Activated CD8-positive, alpha-beta memory T cell treated with anti-CD3 and anti-CD28 coated beads for 4 hours (primary cell): ENCODE measurements at places on chromosomes 5 and 9.

- DNase-seq, result no peak
Observed at GRCh38 chr9:85428230-85428629, 313.5 kb downstream of the AGTPBP1 start.

DNA sequence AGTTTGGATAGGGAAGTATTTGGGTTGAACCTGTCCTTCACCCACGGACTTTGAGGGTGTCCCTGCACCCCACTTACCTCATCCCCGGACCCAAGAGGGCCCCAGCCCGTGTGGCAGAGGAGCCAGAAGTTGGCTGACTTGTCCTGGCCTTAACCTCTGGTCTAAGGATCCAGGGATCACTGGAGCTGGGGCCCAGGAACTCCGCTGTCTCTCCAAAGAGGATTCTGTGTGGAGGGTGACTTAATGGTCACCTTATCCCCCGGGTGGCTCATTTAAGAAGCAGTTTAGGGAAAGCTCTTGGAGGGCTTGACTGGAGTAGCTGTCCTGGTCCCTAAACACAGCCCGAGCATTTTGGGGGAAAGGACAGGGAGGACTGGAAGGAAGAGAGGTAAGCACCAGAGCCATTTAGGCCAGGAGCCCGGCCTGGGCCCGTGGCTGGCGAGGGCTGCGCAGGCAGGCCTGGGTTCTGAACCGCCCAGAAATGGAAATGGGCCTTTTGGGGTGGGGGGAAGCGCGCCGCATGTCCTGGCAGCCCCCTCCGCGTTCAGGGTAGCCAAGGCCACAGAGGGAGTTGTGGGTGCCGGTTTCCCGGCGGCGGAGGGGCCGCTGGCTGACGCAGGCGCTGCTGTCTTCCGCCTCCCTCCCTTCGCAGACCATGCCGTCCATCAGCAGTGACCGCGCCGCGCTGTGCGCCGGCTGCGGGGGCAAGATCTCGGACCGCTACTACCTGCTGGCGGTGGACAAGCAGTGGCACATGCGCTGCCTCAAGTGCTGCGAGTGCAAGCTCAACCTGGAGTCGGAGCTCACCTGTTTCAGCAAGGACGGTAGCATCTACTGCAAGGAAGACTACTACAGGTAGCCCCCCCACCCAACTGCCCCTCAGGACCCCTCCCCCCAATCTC, 2.0 kb downstream of the LHX2 start:
- DNase-seq, result no peak

DNA sequence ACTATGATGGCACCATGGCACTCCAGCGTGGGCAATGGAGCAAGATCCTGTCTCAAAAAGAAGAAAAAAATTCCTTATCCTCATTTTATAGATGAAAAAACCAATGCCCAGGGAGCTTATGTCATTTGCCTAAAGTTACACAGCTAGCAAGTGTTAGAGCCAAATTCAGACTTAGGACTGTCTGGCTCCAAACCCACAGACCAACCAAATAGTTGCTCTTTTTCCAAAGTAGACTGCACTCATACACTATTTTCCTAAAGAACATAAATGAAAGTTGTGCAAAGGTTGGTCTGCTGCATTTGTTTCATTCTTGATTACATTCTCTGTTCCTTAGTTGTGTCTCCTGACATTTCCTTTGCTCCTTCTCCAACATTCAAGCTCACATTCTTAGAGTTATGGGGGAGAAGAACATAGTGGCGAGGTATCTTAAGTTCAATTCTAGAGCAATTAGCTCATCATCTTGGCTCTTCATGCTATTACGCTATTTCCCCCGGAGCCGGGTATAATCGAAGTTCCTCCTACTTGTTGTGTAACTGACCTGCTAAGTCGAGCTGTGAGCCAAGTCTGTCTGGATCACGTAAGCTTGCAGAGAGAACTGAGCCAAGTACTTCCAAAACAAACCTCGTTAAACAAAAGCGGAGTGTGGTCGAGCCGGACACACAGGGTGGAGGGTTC, 138.3 kb downstream of the RFK start:
- DNase-seq, result no peak

DNA sequence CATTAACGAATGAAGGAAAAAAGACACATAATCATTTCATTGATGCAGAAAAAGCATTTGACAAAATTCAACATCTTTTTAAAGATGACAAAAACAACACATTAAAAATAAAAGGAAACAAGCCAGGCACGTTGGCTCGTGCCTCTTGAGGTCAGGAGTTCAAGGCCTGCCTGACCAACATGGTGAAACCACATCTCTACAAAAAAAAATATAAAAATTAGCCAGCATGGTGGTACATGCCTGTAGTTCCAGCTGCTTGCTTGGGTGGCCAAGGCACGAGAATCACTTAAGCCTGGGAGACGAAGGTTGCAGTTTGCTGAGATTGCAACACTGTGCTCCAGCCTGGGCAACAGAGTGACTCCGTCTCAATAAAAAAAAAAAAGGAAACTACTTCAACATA, 77.0 kb downstream of the ERCC6L2 start:
- DNase-seq, result no peak

GRCh38 chr5:104016646-104017045, 454.1 kb upstream of the NUDT12 start:
- no peak for DNase-seq

DNA sequence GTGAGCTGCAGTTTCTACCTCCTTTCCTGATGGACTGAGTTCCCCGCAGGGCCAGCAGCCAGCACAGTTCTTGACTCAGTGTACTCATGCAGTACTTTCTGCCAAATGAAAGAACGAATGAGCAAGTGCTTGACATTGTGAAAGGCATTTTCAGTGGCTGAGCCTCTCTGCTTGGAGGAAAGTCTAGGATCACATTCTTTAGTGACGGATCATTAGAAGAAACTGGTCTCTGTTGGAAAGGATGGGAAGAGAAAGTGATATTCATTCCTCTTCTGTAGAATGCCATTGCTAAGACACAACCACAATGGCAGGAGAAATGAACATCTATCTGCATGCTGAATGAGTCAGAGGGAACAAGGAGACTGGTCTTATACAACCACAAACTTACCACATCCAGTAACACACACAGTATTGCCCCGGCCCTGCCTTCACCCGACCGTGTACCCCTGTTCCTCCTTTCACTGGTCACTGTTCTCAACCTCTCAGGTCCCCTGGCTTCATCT, 206.9 kb downstream of the CRB2 start:
- no peak for DNase-seq

- no peak for DNase-seq
Observed at GRCh38 chr9:87063871-87064270, 116.6 kb upstream of the GAS1 start.

GRCh38 chr9:97659771-97660170, 26.1 kb downstream of the NCBP1 start:
- no peak for DNase-seq

- DNase-seq, result no peak
Observed at GRCh38 chr9:114250235-114250568, 72.7 kb upstream of the ORM1 start.

DNA sequence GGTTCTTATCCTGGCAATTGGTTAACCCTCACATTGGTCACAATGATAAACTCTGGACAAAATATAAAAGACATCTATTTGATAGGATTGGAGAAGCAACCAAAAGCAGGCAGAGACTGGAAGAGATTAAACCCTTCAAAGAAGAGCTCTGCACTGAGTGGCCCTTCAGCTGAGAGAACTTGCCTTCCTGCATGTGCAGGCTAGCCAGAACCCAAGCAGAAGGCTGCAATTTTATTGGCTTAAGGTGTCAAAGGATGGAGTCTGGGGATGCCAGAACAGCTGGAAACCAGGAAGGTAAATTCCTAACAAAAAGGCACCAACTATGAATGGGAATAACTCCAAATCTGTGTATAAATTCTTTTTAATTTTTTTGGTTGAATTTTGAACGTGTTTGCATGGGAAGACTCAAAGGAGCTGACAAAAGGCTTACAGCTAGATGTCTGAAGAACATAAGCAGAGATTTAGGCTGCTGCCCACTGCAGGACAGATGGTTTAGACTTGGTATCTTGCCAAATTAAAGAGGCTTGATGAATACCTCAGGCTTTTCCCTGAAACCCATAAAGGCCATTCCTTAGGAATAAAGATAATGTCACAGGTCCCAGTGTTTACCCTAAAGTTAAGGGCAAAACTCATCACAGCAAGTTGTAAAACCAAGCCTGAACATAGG, 66.3 kb downstream of the NR2F1 start:
- no peak for DNase-seq

- no peak for DNase-seq
Observed at GRCh38 chr5:176740702-176741496, 69.5 kb upstream of the UNC5A start.

DNA sequence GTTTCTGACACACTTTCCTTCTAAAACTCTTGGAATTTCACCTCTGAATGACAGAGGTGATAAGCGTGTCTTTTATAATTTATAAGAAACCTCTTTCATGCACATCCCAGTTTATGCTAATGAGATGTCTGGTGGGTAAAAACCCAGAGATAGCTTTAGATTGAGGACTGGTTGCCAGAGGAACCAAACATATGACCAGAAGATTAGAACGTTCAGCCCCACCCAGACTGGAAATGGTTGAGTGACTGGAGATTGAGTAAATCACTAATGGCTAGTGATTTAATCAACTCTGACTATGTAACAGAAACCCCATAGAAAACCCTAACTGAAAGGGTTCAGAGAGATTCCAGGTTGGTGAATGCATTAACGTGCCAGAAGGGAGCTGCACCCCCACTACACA, 69.2 kb downstream of the CDH18 start:
- DNase-seq, result no peak

GRCh38 chr9:120859361-120859760, 16.6 kb upstream of the PSMD5 start:
- DNase-seq, result no peak

- no peak for DNase-seq
Observed at GRCh38 chr5:113663879-113664541, 150.5 kb downstream of the YTHDC2 start.

DNA sequence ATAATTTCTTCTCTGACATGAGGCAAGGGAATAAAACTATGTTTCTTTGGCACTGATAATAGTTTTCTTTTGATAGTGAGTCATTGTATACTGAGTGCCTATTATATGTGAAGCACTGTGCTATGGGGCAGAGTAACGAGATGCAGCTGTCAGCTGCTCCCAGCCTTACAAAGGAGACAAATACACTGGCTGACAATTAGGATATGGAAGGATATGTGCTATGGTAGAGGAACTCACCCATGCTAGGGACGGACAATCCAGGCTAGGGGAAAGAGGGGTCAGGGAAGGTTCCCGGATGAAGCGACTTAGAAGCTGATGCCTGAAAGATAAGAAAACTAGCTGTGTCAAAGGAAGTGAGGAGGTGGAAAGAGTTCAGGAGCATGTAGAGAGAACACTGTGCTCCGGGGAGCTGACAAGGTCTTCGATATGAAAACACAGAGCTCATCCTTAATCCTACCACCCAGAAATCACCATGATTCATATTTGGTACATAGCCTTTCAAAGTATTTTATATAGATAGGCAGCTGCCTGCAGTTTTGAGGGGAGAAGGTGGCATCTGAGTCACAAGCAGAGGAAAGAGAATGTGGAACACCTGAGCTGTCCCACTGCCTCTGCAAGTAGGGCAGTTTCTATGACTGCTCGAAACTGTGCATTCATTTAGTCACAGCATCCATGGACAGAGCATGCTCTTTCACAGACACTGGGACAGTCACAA, 12.1 kb downstream of the BSPRY start:
- no peak for DNase-seq

DNA sequence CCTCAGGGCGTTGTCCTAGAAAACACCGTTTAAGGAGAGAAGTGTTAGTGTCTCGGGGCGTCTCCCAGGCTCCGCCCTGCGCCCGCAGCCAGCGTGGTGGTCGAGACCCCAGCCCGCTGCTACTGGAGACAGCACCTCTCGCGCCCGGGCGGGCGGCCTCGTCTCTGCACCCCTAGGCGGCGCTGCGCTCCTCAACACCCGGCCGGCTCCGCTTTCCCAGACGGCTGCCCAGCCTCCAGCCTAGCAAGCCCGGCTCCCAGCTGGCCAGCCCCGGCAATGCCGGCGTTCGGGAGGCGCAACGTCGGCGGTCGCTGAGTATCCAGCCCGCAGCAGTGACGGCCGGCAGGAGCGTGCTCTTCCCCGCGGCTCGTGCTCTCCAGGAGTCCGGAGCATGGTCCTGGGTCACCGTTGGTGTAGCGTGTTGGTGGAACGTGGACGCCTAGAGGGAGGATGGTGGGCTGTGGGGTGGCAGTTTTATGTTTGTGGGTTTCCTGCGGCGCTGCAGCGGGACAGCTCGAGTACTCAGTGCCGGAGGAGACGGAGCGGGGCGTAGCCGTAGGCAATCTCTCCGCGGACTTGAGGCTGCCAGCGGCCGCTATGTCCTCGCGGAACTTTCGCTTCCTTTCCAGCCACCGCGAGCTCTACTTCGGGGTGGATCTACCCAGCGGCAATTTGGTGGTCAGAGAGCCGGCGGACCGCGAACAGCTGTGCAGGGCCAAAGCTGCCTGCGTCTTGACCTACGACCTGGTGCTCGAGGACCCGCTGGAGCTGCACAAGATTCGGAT, 536 bp downstream of the PCDHAC1 start:
- no peak for DNase-seq

DNA sequence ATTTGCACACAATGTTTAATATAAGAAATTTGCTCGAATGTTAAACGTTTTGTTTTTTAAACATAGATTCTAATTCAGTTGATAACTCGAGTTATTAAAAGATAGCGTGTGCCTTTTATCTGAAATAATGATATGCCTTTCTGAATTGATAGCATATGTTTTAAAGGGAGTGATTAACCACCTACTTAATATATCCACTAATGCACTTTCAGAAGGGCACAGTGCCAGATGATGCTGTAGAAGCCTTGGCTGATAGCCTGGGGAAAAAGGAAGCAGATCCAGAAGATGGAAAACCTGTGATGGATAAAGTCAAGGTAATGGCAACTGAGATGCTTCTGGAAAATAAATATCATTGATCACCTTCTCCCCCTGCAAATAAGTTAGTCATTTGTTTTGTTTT, 53.9 kb downstream of the ERAP1 start:
- no peak for DNase-seq

DNA sequence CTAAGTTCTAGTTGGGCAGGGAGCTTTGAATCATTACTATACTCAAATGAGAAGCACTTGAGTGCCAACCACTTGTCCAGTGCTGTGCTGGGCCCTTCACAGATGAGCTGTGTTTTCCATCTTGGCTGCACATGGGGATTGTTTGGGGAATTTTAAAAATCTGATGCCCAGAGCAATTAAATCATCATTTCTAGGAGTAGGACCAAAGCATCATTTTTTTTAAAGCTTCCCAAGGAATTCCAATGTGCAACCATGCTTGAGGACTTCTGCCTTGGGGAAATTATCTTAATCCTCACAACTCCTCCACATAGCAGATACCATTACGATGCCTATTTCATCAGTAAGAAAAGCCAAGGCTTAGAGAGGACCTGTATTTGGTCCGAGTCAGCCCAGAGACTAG, 131.4 kb downstream of the TMEM174 start:
- no peak for DNase-seq

GRCh38 chr5:132433141-132433540, 57.4 kb downstream of the IRF1 start:
- no peak for DNase-seq

GRCh38 chr9:87497604-87498045, at the start of gene DAPK1:
Gene DAPK1, plus strand, starts transcription at chr9:87497867. Its CDS starts 1,211 bp downstream, at chr9:87499078.
- no peak for DNase-seq

DNA sequence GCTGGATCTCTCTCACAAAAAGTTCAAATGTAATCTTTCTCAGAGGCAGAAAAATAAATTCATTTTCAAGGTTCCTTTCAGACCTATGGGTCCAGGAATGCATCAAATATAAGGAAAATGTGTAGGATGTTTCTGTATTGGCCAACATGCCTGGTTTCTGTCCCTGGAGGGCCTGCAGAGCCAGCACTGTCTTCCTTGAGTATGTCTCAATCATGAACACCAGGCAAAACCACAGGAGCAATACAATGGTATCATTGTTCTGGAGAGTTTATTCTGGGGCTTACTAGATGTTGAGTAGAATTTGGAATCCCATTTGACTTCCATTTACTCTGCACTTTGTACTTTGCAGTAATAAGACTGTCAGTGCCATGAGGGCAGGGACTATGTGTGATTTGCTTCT, 23.5 kb downstream of the INSYN2B start:
- DNase-seq, result no peak
